Endothelial cell (in vitro differentiated cells): ENCODE measurements at places on chromosomes 4 and X.
A peak's percentile ranks its signal among the peaks of the same experiment; 100 is the strongest.

- no peak for DNase-seq
Measured at GRCh38 chrX:31808357-31808756, 736.5 kb upstream of the FTHL17 start.

GRCh38 chr4:159248384-159249178, 145.7 kb downstream of the RAPGEF2 start:
- DNase-seq = no peak

DNA sequence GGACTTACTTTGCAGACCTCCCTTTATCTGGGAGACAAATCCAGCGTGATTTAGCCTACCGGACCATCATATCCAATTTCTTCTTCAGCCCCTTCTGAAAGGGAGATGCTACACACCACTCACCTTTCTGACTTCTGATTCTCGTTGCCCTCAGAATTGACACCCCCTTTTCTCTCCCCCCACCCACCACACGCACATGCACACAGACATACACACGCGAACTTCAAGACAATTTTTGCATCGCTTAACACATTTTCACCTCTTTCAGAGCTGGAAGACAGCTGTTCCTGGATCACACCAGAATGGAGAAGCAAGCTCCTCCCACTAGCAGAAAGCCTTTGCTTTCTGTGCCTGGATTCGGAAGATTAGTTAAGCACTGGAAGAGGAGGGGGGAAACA, 1.0 kb upstream of the SNCA start:
- peak; percentile 9 for DNase-seq

- DNase-seq = no peak
Measured at GRCh38 chr4:89110541-89110985, 770 bp upstream of the TIGD2 start.

DNA sequence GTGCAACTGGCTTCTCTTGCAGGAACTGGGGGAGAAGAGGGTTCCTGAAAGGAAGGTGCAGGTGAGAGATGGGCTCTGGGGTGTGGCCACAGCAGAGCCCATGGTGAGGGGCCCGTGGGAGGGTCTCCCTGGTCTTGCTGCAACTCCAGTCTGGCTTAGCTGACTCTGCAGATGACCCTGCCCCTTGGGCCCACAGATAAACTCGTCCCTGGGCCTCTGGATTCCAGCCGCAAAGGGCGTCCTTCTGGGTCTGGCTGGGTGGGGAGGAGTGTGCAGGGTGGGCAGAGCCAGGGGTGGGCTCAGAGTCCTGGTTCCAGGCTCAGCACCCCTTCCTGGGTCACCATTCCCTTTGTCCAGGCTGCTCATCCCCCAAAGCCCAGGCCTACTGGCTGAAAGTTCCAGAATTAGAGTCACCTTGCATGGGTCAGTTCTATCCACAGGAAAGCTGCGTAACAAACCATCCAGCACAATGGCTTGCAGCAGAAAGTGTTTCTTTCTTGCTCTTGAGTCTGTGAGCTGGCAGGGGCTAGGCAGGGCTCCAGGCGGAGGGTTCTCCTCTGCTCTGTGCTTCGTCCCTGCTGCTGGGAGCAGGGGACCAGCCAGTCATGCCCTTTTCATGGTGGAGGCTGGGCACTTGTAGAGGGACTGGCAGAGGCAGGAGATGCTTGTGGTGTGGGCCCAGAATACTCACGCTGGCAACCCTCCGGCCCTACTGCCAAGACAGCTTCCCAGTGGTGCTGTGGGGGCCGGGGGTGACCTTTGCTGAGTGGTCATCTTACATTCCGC, 43.5 kb upstream of the ADRA2C start:
- DNase-seq = no peak

DNA sequence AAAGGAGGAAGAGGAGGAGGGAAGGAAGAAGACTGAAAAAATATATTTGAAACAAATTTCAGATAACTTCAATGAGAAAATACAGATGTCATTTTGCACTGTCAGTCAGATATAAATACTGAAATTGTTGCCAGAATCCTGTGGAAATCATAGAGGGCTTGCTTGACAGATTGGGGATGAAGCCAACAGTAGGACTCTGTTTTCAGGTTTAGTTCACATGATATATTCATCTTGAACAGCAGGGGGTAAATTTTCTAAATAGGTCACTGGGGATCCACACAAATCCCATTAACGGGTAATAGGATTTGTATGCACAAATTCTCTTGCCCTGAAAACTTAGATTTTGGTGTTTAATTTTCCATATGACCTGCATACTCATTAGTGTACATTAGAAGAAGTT, 103.3 kb upstream of the PCDH18 start:
- DNase-seq = no peak

DNA sequence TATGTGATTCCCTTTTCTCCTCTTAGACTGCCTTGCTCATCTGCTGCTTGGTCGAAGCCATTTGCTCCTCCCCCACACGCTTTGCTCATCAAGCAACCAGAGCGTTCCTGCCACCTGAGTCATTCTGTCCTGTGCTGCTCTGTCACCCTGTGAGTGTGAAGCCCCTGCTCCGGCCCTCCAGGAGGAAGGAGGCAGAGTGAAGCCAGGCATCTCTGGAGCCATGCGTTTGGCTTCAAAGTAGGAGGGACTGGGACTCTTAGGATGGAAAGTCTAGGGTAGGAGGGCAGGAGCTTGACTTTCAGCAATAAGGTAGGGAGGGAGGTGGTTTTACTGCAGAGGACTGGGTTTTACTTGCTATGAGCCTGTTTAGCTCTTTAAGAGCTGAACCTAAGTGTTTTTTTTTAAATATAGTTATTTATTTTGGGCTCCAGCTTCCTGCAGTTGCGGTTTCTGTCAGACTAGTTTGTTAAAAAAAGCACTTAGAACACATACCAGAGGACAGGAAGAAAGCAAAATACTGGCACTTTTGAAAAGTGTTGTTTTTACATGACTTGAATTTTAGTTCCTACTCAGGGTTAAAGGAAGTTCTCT, 63.6 kb downstream of the SPINK2 start:
- peak; percentile 23 for DNase-seq

- DNase-seq = no peak
Measured at GRCh38 chr4:63620271-63620670, 789.0 kb downstream of the TECRL start.

- no peak for DNase-seq
Measured at GRCh38 chr4:10005632-10006031, 15.7 kb downstream of the SLC2A9 start.

GRCh38 chr4:146545102-146545501, 23.4 kb upstream of the SLC10A7 start:
- DNase-seq = peak; percentile 14

DNA sequence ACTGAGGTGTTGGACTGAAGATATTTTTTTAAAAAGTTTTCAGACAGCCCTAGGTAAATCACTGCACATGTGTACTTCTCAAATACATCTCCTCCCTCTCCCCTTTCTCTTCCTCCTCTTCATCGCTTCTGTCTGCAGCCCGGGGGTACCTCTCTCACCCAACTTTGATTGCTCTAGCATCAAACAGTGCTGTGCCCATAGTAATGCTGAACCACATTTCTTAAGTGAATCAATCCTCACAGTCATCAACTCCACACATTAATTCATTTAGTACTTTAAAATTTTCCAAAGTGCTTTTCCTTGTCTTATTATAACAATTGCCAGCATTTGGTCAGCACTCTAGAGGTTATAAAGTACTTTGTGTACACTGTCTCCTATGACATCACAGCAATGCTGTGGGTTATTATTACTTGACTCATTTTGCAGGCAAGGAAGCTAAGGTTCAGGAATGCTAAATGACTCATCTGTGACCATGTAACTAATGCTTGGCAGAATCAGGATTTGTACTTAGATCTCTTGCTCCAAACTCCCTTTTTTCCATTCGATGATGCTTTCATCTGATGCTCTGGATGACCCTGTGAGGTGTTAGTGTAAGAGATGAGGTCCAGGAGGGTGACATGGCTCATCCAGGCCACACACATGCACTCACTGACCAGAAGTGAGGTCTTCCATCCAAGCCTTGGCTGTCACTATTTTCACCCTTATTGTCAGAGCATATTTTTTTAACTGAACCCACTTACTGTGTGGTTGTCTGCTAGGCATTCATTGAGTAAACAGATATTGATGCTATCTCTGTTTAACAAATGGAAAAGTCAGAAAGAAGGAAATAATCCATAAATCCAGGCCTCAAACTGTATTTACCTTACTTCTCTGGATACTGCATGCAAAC, 58.8 kb downstream of the RHOH start:
- DNase-seq = no peak

DNA sequence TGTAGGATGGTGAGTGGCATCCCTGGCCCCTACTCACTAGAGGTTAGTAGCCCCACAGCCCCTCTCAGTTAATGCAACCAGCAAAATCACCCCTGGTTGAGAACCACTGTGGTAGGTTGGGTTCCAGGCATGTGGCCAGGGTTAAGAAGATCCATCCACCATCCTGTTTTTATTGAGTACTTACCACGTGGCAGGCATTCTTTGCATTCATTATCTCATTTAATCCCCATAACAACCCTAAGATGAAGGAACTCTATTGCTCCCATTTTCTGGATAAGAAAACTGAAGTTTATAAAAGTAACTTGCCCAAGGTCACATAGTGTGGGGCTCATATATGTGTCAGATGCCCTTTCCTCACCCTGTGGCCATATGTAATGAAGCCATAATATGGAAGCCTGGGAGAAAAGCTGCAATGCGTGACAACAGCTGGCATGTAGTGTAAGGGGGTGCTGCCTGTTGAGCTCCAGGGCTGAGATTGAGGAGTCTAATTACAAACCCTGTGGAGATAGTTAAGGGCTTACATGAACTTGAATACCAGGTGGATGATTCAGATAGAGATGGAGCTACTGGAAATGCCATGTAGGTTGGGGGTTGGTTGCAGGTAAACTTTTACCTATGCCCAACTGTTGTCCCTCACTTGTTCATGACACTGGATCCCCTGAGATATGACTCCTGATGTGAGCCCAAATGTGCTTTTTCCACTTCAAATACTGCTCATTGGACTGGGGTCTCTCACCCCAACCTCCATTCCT, 100.2 kb upstream of the PGRMC2 start:
- no peak for DNase-seq

- DNase-seq = no peak
Measured at GRCh38 chr4:182937268-182938204, 20.4 kb upstream of the DCTD start.

DNA sequence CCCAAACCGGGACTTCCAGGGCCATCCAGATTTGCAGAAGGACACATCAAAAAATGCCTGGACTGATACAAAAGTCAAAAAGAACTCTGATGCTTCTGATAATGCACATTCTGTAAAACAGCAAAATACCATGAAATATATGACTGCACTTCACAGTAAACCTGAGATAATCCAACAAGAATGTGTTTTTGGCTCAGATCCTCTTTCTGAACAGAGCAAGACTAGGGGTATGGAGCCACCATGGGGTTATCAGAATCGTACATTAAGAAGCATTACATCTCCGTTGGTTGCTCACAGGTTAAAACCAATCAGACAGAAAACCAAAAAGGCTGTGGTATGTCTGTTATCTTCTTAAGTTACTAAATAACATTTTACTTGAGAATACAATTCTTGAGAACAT, 9.2 kb downstream of the PLK4 start:
- no peak for DNase-seq

DNA sequence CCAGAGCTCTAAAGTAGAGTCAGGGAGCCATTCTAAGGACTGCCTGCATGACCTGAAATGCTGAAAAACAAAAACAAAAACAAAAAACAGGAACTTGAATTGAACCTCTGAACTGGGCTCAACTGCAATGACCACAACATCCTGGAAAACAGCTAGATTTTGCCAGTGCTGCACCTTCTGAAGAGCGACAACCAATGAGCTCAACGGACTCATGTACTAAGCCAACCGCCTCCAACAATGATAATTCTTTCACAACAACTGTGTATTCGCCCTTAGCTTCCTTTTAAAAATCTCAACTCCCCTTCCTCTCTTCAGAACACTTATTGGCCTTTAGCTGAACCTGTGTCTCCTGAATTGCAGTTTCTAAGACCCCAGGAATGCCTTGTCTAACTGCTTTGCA, 69.8 kb downstream of the HAUS3 start:
- no peak for DNase-seq
